Left ventricle myocardium inferior (tissue), 1 donor: ENCODE measurements at places on chromosomes 2 and 18. TPM values are rescaled to one million over a fixed set of nuclear protein-coding genes. Genes with fewer than 3 reads are reported as not detected.

GRCh38 chr2:10080536-10081304, 509 bp upstream of the CYS1 start:
- H3K27me3 ChIP-seq: peaks cover 67% of the 10 kb centered on the region
- H3K36me3 ChIP-seq: no peaks in the 10 kb centered on the region
- H3K4me3 ChIP-seq: peak overlapping the region; percentile 74
- peak overlapping the region; percentile 86 for H3K27ac ChIP-seq
- no peak for DNase-seq

GRCh38 chr18:5296706-5297320, 1.3 kb upstream of the ZBTB14 start:
- H3K36me3 ChIP-seq: peaks cover 1% of the 10 kb centered on the region
- peaks cover 26% of the 10 kb centered on the region for H3K4me1 ChIP-seq
- peak; percentile 83 for DNase-seq
- H3K27me3 ChIP-seq: peaks cover 13% of the 10 kb centered on the region
- peak overlapping the region; percentile 99 for H3K27ac ChIP-seq

DNA sequence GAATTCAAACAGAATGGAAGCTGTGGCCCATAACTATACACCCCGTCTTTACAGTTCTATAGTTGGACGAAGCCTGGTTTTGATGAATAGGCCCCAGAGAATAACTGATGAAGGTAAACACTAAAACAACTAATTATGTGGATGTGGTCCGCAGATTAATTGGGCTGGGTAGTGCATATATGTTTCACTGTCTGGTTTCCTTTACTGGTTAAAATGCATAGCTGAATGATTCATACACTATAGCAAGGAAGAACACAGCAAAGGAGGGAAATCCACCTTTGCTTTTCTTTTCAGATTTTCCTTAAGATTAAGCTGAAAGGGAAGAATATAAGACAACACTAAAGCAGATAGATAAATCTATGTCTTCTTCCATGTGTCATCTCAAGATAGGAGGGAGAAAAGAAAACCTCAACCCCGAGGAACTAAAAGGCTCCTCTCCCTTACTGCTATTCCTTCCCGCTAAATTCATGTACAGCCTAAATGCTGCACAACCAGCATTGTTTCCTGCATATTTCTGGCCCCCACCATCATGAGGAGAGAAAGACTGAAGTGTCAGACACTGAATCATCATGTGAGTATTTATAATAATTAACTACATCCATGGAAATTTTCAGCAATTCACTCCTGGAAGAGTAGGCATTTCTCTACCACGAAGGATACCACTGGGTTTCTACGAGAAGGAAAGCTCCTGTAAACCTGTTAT, 297.1 kb upstream of the CCDC68 start:
- H3K36me3 ChIP-seq: peaks cover 78% of the 10 kb centered on the region
- no peak for DNase-seq
- H3K27ac ChIP-seq: no peak overlapping the region
- no peaks in the 10 kb centered on the region for H3K27me3 ChIP-seq
- H3K4me3 ChIP-seq: no peak overlapping the region

- no peaks in the 10 kb centered on the region for H3K27me3 ChIP-seq
- H3K27ac ChIP-seq: no peak overlapping the region
- no peaks in the 10 kb centered on the region for H3K36me3 ChIP-seq
- H3K4me1 ChIP-seq: no peaks in the 10 kb centered on the region
- DNase-seq: no peak
Measured at GRCh38 chr2:180599804-180600203, 380.6 kb upstream of the UBE2E3 start.

- peaks cover 11% of the 10 kb centered on the region for H3K4me1 ChIP-seq
- H3K4me3 ChIP-seq: no peak overlapping the region
- H3K27me3 ChIP-seq: no peaks in the 10 kb centered on the region
Measured at GRCh38 chr2:101956465-101957438, 35.0 kb upstream of the IL1R2 start.

GRCh38 chr2:132721938-132722337, 51.9 kb upstream of the LYPD1 start:
- no peaks in the 10 kb centered on the region for H3K4me1 ChIP-seq
- no peaks in the 10 kb centered on the region for H3K27me3 ChIP-seq
- no peak for DNase-seq
- no peak overlapping the region for H3K27ac ChIP-seq

DNA sequence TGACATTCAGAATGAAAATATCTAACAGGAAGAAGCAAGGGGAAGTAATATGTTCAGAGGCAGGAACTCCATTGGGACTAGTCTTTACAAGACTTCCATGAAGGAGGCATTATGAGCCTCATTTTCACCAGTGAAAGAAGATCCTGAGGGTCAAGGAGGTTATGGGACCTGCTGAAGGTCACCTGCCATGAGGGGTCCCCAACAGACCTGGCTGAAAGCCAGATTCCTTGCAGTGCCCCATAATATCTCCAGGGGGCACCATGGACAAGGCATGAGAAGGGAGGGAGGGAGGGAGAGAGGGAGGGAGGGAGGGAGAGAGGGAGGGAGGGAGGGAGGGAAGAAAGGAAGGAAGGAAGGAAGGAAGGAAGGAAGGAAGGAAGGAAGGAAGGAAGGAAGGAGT, 27.9 kb downstream of the XDH start:
- peaks cover 7% of the 10 kb centered on the region for H3K27me3 ChIP-seq
- no peak overlapping the region for H3K4me3 ChIP-seq
- no peaks in the 10 kb centered on the region for H3K4me1 ChIP-seq

DNA sequence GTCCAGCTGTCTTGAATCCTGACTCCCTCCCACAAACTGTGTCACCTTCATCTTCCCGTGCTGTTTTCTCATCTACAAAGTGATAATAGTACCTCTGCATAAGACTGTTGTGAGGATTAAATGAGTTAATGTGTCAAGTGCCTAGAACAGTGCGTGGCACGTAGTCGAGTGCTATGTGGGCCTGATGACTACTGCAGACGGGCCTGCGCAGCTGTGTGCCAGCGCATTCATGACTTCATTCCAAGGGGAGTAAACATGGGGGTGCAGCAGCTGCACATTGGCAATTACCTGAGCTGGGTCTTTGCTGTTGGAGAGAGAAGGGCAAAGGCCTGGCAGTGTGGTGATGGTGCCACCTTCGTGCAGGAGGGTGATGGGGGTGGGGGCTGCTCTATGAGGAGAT, 5.0 kb downstream of the TEX44 start:
- H3K4me1 ChIP-seq: peaks cover 24% of the 10 kb centered on the region
- no peak overlapping the region for H3K27ac ChIP-seq
- no peaks in the 10 kb centered on the region for H3K36me3 ChIP-seq
- no peak for DNase-seq

DNA sequence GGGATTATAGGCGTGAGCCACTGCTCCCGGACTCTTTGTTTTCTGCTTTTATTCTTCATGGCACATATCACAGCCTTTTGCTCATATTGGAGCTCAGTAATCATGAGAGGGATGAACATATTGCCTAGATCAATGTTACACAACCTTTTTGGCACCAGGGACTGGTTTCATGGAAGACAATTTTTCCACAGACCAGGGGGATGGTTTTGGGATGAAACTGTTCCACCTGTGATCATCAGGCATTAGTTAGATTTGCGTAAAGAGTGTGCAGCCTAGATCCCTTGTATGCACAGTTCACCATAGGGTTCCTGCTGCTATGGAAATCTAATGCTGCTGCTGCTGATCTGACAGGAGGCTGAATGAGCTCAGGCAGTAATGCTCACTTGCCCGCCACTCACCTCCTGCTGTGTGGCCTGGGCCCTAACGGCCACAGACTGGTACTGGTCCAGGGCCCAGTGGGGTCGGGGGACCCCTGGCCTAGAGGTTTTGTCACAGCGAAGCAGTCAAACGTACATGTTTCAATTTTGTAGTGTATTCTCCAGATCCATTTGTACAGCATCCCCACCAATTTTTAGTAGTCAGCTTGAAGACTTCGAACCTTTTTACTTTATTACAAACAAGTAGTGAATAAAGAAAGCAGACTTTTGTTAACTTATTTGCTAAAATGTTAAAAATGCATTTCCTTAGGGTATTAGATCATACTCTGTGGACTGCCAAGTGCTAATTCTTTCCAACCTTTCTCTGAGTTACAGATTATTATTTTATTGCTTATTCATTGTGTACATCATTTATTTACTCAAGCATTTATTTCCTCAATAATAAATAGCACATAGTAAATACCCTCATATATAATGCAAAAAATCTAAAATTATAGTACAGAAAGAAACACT, 6.2 kb downstream of the DAW1 start:
- DNase-seq: no peak

DNA sequence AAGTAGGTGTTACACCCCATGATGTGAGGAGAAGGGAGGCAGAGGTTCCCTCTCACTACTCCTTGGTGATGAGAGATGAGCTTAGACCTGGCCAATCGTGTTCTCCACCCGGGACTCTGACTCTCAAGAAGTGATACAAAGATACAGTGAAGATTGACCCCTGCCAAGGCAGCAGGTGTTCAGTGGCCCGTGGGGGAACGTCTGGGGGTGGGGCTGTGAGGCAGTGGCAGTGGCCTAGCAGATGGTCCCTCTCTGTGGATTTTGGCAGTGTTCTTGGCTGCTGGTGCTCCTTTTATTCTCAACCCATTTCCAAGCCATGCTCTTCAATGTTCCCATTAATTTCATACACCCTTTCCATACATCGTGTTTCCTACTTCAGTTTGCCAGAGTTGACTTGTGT, 120.4 kb upstream of the NEDD4L start:
- H3K36me3 ChIP-seq: no peaks in the 10 kb centered on the region
- DNase-seq: no peak
- H3K4me3 ChIP-seq: no peak overlapping the region
- H3K27me3 ChIP-seq: no peaks in the 10 kb centered on the region

GRCh38 chr18:58721566-58722239, 50.4 kb downstream of the MALT1 start:
- H3K27ac ChIP-seq: peak overlapping the region; percentile 80
- peaks cover 26% of the 10 kb centered on the region for H3K36me3 ChIP-seq
- H3K4me3 ChIP-seq: no peak overlapping the region

DNA sequence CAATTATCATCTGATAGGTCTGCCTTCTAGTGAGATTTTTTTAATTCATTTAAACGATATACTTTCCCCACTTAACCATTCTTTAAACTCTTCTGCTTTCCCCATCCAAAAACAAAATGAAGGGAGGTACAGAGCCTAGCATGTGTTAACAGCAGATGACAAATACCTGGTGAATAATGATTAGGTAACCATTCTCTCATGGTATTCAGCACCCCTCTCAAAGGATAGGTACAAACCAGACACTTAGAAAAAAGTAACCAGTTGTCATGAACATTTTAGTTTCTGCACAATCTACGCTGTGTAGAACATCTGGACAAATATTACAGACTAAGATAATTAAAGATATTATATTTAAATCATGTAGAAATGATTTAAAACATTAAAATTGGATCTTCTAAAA, 56.3 kb downstream of the DNAH7 start:
- H3K4me1 ChIP-seq: no peaks in the 10 kb centered on the region
- no peak overlapping the region for H3K27ac ChIP-seq
- H3K36me3 ChIP-seq: no peaks in the 10 kb centered on the region
- no peak overlapping the region for H3K4me3 ChIP-seq
- DNase-seq: no peak

NAT8 gene
- total RNA-seq: not detected

CCBE1 gene
- total RNA-seq: 3.2 TPM

LRP2 gene
- 0.05 TPM for total RNA-seq

PREPL gene
- total RNA-seq: 86.1 TPM

ACVR1C gene
- total RNA-seq: 0.36 TPM

TPO gene
- 7.1 TPM for total RNA-seq

LINC00305 gene
- total RNA-seq: not detected

SYT4 gene
- total RNA-seq: not detected
